HT-29 (cell line): ENCODE measurements at places on chromosomes 2 and 18.

- DNase-seq: no peak
Observed at GRCh38 chr2:171158036-171158789, 2.5 kb downstream of the TLK1 start.

- no peak for DNase-seq
Observed at GRCh38 chr2:177172034-177172880, 40.3 kb upstream of the HNRNPA3 start.

DNA sequence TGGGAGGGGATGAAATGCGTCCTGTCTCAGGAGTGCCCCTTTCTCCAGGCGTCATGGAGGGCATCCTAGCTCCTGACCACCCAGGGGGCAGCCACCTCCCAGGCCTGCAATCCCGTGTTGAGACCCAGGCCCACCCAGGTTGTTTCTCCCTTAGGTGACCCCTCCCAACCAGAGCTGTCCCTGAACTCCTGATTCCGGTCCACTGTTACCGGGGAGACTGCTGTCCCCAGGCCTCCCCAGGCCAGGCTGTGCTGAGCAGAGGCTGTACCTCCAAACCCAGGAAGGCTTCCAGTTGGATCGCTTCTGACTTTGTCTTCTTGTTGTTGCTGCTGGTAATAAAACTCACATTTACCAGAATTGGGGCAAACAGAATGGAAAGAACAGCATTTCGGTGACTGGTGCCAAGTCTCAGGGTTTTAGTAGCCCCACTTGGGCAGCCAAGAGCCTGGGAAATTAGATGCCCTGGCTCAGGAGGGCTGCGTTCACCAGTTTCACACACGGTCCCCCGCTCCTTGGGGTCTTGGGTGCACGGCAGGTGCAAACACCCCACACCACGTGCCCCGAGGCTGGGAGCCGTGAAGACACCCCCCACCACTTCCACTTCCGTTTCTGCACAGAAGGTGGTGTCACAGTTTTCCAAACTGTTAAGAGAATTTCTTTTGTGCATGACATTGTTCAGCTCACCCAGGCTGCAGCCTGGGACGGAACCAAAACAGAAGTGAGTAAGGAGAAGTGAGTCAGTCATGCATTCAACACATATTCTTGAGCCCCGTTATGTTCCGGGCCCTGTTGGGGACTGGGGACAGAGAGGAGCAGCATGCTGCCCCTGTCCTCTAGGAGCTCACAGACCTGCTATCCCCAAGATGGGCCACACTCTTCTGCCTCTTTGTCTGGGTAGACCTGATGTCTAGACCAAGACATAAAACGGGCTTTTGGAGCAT lies 29.4 kb downstream of the ITM2C start:
- no peak for DNase-seq

GRCh38 chr2:7667260-7667757 lies 750.1 kb downstream of the RNF144A start:
- no peak for DNase-seq

DNA sequence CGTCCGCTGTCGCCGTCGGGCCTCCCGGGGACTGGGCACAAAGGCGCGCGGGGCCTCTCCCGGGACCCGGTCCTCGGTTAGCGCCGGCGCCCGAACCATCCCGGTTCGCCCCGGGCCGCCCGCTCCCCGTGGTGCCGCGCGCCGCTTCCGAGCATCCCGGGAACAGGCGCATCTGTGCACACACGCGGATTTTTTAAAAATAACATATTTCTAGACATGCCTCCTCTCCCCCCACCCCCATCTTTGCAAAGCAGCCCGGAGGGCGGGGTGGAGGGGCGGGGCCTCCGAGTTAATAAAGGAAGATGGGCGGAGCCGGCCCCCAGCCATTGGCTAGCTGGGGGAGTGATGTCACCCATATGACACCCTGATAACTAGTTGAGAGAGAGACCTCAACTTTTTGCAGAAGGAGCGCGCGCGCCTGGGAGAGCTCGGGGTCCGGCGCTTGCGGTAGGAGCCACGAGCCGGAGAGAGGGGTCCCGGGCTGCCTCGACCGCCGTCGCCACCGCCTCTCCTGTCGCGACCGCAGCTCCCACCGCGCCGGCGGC lies at the start of gene SOX11:
Gene SOX11 (plus strand): TSS at position 400 of the 545 bp plus-strand sequence. CDS start 338 bp downstream, outside the sequence.
- no peak for DNase-seq

DNA sequence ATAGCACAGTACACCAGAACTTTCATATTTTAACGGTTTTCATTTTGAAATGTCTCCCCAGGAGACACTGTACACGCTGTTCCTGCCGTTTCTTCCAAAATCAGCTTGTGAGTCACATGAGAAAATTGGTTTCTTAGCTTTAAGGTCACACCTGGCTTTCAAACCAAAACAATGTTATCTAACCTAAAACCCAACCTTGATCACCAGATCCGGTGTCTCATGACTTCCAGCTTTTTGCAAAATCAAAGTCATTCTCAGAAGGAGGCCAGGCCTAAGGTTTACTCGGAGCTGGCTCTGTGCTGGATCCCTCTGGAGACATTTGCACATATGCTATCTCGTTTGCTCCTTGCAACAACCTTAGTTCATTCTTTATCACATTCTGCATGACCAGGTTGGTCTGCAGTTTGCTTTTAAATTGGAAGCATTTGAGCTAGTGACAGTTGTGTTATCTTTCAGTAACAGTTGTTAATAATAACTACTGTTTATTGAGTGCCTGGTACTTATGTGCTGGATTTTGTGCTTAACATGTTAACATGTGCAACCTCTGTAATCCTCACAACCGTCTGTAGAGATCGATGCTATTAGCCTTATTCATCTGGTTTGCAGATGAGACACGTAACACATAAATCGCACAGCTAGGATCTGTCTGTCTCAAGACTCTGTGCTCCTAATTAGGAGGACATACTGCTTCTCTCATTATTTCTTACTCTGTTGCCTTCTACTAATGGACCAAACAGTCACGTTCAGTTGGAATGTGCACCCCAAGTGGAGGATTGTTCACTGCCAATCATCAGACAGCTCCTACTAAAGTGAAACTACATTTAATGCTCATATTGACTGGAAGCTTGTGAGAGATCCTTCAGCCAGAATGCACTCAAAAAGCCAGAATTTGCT lies 105.5 kb downstream of the RNF144A start:
- DNase-seq: no peak

- DNase-seq: no peak
Observed at GRCh38 chr2:37499113-37499512, 154.7 kb downstream of the QPCT start.

- no peak for DNase-seq
Observed at GRCh38 chr2:214730800-214731407, 78.6 kb downstream of the BARD1 start.
